ENCODE measurements at places on chromosomes 5 and 9.

DNA sequence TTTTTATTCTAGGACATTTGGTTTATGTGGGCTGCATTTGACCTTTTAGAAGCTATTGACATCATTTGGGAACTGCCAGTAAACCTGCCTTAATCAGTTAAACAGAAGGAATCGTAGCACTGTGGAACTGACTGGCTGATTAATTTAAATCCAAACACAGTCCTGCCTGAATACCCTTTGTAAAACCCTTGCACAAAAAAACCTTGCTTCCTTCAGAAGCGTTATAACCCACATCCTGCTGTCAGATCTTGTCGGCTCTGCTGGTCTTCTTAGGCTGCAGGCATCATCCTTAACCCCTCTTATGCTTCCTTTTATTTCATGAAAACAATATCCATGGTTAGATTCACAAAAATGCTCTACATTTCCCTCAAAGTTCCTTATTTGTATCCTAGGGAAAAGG lies 46.3 kb downstream of the PAM start:
- peak; percentile 80 for DNase-seq

DNA sequence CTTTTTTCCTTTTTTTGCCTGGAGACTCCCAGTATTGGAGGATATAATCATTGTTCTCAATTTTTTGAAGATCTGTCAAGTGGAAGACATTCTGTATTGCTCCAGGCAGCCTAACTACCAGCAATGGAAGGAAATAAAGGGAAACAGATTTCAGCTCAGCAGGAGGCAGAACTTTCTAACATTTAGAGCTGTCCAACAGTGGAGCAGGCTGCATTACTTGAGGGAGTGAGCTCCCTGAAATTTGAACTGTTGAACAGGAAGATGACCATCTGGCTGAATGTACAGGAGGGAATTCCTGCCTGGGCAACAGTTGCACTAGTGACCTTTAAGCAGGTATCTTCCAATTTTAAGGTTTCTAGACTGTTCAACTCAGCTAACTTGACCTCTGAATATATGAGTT lies 1.1 kb upstream of the GAPVD1 start:
- DNase-seq: peak; percentile 95

DNA sequence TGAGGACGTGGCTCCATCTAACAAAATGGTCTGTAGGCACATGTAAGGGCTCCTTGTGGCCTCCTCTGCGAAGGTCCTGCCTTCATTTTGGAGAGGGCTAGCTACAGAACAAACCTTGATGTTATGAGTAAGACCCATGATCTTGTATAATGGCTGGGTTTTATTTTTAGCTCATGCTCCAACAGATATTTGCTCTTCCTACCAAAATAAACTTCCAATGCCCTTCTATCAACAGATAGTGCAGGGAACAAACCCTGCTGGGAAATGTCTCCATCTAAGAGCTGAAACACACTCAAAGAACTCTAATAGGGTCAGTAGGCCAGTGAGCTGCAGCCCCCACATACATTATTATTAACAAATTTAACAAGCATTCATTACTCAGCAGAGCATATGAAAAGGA lies 189.5 kb downstream of the LURAP1L start:
- DNase-seq: no peak

DNA sequence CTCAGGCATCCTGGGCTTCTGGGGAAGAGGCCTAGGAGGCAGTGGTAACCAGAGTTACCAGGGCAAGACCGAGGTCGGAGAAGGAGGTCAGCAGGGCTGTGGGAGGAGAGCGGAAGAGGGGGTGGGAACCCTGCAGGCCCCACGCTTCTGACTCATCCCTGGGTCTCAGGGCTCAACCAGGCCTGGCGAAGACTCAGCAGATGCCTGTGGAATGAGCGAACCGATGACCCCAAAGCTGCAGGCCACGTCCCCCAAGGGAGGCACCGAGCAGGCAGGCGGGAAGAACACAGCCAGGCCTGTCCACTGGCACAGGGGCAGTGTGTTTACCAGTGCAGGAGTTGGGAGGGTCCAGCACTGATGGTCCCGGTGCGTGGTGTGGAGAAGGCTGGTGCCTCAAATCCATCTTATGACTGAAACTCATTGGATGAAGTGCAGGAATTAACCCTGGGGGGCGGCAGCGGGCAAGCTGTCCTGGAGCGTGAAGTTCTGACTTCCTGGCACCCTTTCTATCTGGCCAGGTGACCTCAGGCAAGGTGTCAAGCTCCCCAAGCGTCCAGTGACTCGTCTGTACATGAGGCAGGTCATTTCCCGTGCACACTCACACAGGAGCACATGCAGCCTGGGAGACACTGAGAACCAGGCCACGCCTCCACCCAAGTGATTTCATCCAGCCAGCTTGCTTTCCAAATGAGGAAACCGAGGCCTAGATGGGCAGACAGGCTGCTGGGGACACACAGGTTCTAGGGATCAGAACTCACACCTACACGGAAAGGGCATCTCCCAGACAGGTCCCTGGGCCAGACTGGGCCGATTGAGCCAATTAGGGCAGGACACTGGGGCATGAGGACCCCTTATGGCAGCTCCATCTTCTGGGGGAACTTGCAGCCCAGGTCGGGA lies 69.1 kb downstream of the ADAMTS2 start:
- no peak for DNase-seq

DNA sequence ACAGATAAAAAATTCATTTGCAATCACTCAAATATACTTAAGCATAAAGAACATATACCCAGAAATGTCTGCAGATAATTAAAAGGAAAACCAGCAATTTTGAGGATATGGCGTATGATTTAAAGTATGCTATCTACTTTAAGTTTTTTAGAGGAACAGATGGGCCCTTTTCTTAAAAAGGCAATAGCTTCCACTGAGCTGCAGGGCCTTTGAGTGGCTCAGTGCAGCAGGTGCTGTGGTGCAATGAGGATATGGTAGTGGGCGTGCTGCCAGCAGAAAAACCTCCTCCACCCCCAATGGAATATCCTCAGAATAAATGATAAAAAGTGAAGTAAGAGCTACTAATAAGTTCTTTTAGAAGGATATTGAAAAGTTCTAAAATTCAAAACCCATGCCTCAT lies 814.5 kb downstream of the MTRR start:
- peak; percentile 92 for DNase-seq

DNA sequence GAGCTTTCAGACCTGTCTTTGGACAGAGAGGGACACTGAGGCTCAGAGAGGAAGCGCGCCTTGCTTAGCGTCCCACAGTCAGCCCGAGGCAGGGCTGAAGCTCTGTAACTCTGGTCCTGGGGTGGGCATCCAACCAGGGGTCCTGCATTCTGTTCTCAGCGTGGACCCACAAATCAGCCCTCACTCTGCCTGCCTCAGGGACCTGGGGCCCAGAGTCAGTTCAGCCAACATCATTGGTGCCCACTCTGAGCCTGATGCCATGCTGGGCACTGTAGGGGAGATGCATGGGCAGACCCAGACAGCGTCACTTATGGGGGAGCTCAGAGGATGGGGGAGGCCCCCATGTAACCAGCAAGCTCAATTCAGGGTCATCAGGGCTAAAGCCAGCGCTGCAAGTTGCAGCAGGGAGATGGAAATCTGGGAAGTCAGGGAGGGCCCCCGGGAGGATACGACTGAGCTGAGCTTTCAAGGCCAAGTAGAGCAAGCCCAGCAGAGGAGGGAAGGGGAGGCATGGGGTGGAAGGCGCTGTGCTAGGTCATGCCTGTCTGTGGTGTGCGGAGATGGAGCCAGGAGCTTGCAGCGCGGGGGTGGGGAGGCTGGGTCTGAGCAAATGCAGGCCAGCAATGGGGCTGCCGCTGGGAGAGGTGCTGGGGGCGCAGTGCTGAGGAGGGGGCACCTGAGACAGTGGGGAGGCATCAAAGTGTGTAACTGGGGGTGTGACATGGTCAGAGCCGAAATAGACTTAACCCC lies 21.1 kb downstream of the CORO2A start:
- DNase-seq: peak; percentile 45

DNA sequence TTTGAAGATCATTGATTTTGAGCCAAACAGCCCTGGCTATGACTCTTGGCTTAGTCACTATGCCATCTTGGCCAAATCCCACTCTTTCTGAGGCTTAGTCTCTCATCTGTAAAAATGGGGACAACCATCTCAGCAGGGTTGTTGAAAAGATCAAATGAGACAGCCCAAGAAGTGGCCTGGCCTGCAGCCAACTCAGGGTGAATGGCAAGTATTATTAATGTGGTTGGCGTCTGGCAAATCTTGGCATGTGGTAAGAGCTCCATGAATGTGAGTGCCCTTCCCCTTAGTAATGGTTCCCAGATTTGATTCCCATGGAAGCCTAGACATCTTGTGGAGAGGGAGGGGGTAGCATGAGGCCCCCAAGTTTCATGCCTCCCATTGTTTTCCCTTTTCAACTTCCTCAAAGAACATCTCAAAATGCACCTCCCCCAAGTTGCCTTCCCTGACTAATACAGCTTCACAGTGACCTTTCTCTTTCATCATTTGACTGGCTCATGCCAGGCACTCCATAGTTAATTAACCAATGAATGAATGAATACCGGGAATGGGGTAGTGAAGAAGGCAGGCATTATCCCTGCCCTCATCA lies 11.8 kb upstream of the TGFBI start:
- peak; percentile 52 for DNase-seq

GRCh38 chr9:10875752-10876151 lies 262.9 kb upstream of the PTPRD start:
- DNase-seq: peak; percentile 4

DNA sequence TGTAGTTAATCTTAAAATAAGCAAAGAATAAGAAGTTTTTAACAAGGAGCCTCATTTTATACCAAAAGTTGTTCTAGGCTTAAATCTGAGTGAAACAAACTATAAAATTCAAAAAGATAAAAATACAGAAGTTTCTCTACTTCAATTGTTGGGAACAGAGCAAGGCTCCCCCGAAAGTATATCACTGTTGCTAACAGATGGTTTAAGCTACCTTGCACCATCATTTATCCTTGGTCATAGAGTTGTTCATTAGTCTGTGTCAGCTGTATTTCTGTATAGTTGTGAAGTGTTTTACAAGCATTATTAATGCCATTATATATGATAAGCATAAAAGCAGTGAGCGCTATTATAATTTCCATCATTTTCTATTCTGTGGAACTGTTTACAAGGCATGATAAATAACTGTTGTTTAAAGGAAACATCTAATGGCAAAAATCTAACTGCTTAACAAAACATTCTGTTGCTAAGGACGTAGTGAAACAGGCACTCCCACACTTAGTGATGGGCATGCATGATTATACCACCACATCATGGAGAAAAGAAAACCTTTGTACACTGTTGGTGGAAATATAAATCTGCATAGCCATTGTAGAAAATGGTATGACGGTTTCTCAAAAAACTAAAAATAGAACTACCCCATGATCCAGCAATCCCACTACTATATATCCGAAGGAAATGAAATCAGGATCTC lies 23.3 kb upstream of the ACO1 start:
- no peak for DNase-seq

- DNase-seq: no peak
Measured at GRCh38 chr9:35350212-35350611, 139.7 kb upstream of the RUSC2 start.

GRCh38 chr5:119840175-119840574 lies 210.8 kb downstream of the FAM170A start:
- no peak for DNase-seq
